Activated T-helper 17 cell treated with anti-CD3 and anti-CD28 coated beads, Interleukin-2, amount 50 U/mL, for 72 hours (primary cell): ENCODE measurements at places on chromosomes 6 and 20. TPM values are rescaled to one million over a fixed set of nuclear protein-coding genes. Genes with fewer than 3 reads are reported as not detected.

The MOCS1 gene
- total RNA-seq = 1.1 TPM

The CST4 gene
- total RNA-seq = not detected

The HLA-DQB2 gene
- 2.0 TPM for total RNA-seq

DNA sequence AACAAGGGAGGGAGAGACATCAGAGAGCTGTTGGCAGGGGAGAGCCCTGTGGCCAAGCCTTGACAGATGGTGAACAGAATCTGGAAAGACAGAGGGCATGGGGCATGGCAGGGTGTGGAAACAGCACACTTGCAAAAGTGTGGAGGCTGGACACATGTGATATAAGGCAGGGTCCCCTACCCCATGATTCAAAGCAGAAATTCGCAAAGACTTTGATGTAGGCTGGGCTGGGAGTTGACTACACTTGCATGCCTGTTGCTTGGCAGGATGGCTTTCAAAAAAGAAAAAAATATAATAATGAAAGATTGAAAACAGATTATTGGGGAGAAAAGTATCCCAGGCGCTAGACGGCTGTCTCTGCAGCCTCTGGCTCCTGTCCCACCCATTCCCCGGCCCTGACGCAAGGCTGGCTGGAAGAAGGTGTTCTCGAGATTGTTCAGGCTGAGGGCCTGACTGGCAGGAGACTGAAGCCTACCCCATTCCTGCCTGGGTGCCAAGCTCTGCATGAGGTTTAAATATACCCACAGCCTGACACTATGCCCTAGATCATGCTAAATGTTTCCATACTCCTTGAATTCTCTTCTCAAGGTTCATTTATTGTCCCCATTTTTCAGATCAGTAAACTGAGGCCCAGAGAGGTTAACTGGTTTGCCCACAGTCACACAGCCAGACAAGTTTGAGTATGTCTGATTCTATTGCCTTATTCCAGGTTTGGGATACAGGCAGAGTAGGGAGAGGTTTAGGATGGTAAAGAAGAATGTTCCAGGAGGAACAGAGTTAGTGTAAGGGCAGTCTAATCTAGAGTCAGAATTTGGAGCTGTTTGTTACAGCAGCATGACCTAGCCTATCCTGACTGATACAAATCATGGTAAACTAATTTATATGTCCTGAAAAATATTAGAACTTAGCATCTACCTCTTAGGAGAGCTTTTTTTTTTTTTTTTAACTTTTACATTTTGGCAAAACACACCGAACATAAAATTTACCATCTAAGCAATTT is 23.4 kb upstream of the CCN5 start:
- ATAC-seq = no peak

DNA sequence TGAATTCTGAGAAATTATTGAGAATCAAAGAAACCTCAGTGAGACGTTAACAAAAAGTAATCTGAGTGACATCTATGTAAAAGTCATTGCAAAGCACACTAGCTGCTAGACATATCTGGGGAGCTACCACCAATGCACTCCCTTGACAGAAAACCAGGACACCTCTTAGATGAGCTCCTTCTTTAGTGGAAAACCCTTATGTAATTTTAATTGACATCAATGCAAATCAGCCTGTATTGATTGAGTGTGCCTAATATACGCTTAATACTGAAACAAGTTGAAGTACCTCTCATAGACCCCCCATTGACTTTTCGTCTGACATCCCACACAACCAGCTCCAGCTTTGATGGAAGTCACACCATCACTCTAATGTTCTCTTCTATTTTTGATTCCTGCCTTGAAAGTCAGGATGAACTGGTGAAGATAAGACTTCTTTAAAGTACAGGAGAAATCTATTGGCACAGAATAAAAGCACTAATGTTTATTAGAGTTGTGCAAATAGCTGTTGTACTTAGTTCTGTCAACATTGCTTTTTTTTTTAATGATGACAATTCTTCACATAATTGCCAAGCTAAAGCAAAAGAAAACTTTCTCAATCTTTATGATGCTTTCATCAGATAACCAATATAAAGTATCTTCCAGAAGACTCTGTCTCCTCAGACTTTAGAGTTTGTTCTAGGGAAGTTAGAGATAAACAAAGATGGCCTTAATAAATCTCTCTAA is 98.0 kb upstream of the FAM8A1 start:
- no peak for ATAC-seq

DNA sequence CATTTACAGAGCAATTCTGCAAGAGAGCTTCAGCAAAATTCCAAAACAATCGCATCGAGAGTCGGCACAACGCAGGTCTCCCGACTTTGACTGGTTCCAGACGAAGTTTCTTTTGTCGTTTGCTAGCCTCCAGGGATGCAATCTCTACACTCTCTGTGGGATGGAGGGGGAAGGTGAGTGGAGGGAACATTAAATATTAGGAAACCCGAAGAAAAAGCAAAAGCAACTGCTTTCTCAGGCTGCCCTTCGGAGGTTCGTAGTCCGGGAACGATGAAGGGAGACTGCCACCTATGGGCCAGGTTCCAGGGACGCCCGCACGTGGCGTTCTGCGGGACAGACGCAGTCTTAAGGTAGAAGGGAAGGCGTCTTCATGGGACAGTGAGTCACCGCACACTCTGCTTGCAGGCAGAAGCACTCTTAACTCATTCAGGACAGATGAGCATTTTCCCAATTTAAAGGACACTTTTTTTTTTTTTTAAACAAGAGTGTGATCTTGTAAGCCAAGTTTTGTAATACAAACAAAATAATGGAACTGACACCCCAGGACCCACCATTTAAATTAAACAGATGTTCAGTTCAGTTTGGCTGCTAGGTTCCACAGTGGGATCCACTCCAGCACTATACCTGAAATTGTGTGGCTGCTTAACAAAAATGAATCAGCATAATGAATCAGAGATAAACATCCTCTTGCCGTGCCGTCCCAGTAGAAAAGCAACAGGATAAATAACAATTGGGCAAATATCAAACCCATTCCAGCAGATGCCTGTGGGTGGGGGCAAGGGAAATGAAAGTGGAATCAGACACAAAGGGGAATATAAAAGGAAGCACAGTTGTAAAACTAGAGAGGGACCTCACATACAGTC is 65.8 kb upstream of the ARMC2 start:
- ATAC-seq = peak; percentile 99
